Natural killer cell treated with Interleukin-12 subunit alpha and Interleukin-12 subunit beta and Interleukin-15 and Interleukin-18, amount 100 ng/mL, for 72 hours (primary cell): ENCODE measurements at places on chromosomes 6 and 20. TPM values are rescaled to one million over a fixed set of nuclear protein-coding genes. Genes with fewer than 3 reads are reported as not detected.

Gene MUCL3
- not detected for total RNA-seq

Gene TTLL9
- total RNA-seq = not detected

Gene PPIL6
- not detected for total RNA-seq

Gene SHLD1
- total RNA-seq = 11.6 TPM

GRCh38 chr6:46419576-46420002 lies 71.7 kb downstream of the RCAN2 start:
- peaks cover 4% of the 10 kb centered on the region for H3K4me1 ChIP-seq
- H3K27ac ChIP-seq = no peak overlapping the region
- H3K27me3 ChIP-seq = peaks cover 32% of the 10 kb centered on the region
- no peak for DNase-seq
- no peaks in the 10 kb centered on the region for H3K36me3 ChIP-seq

DNA sequence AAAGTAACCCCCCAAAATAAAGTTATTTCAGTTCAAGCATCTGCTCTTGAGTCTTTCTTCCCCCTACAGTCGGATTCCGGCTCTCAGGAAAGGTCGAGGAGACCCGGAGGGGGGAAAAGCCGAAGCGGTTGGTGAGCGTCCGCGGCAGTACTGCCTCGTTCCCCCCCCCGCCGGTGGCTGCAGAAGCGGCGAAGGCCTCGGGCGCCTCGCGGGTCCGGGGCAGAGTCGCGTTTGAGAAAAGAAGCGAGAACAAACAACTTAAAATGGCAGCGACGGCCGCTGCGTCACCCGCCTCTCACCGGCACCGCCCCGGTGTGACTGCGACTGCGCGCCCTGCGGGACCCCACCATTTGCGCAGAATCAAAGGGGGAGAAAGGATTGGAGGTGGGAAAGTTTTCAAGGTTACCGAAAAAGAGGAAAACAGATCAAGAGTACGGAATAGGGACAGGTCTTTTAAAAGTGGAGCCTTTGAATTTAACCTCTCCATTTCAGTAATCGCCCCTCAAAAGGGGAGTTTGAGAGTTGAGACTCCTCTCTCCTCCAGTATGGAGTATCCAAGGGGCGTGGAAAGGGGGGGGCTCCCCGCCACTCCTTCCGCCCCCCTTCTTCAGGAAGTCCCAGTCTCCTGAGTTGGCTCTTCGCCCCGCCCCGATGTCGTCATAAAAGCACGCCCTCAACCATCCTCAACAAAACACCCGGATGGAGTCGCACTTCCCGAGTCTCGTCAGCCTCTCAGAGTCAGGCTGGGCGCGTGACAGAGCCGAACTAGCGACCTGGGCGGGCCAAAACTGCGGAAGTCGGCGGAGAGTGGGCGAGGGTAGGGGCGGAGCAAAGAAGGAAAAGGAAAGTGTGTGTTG lies 1.9 kb upstream of the C6orf62 start:
- peak; percentile 100 for DNase-seq
- H3K4me1 ChIP-seq = peaks cover 35% of the 10 kb centered on the region
- peaks cover 26% of the 10 kb centered on the region for H3K36me3 ChIP-seq
- peak overlapping the region; percentile 100 for H3K27ac ChIP-seq
- H3K27me3 ChIP-seq = no peaks in the 10 kb centered on the region

GRCh38 chr20:35237486-35237885 lies 11.0 kb downstream of the MMP24 start:
- no peaks in the 10 kb centered on the region for H3K27me3 ChIP-seq
- H3K27ac ChIP-seq = no peak overlapping the region
- H3K36me3 ChIP-seq = no peaks in the 10 kb centered on the region
- H3K4me3 ChIP-seq = no peak overlapping the region
- no peak for DNase-seq

- no peak overlapping the region for H3K27ac ChIP-seq
- no peaks in the 10 kb centered on the region for H3K4me1 ChIP-seq
- H3K4me3 ChIP-seq = no peak overlapping the region
- H3K27me3 ChIP-seq = no peaks in the 10 kb centered on the region
Observed at GRCh38 chr6:129615496-129615895, 94.5 kb downstream of the ARHGAP18 start.

DNA sequence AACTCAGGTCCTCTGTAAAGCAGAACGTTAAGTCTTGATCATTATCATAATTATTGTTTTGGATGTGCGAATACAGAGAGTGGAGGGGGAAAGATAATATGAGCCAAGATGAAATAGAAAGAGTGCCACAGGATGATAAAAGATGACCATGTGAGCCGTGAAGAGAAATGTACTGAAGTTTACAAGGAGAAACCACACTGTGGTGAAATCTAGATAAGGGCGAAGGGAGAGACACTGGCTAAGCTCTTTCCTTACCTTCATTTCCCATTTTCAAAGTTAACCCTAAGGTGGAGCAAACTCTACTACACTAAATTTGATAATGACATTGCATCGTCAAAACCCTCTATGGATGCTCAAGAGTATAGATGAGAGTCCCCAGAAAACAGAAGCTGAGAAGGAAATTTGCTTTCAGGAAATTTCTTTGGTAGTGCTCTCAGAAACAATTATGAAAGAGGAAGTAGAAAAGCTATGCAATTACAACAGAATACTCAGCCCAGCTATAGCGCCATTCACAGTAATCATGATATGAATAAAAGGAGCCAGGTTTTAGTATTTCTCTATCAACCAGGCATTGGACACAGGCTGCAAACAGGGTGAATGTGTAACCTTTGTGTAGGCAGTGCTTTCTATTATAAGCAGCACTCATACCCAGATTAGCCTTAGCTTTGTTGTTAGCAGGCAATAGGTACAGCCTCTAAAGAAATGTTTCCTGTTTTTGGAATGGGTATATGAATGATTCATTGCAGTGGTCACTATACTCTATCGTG lies 1080.7 kb downstream of the GRIK2 start:
- H3K4me1 ChIP-seq = no peaks in the 10 kb centered on the region
- no peak for DNase-seq
- H3K27me3 ChIP-seq = no peaks in the 10 kb centered on the region
- H3K27ac ChIP-seq = no peak overlapping the region
- peaks cover 4% of the 10 kb centered on the region for H3K36me3 ChIP-seq
- no peak overlapping the region for H3K4me3 ChIP-seq

- no peaks in the 10 kb centered on the region for H3K27me3 ChIP-seq
- no peaks in the 10 kb centered on the region for H3K36me3 ChIP-seq
Observed at GRCh38 chr6:164188861-164189260, 774.3 kb downstream of the QKI start.

DNA sequence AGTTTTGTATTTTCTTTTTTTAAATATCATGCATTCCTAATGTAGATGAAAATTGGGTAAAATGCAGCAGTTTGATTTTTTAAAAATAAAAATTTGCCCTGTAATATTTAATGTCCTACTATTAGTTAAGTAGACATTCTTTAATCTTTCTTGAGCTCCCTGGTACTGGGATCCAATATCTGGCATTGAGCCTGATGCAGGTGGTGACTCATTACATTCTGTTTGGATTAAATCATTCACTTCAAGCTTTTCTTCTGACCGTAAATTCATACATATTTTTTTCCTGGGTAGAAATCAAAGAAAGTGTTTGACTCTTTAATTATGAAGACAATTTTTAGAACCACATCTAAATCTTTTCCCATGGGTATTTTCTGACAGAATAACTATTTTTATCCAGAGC lies 768.8 kb upstream of the SLC35B3 start:
- no peak overlapping the region for H3K4me3 ChIP-seq
- H3K27ac ChIP-seq = no peak overlapping the region
- DNase-seq = no peak
